Stimulated activated CD4-positive, alpha-beta T cell treated with anti-CD3 and anti-CD28 coated beads, Interleukin-1b, Interleukin-23, amount 100 ng/mL, for 24 hours (primary cell): ENCODE measurements at places on chromosomes 13 and 19.

- no peak for DNase-seq
These were observed 17.3 kb downstream of the RHPN2 start for GRCh38 chr19:33047422-33047821.

DNA sequence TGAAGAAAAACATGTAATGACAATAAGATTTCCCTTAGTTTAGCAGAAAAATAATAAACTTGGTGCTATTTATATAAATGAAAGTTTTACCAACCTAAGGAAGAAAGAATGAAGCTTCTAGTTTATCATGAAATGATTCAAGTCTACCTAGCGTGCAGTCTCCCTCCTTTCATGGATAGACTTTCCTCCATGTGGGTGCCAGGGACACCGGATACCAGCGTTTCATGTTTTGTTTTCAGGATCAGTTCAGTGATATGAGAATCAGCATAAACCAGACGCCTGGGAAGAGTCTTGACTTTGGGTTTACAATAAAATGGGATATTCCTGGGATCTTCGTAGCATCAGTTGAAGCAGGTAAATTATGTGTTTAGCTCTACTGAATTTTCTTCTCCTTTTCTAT, 196.7 kb downstream of the LMO7 start:
- DNase-seq = no peak

DNA sequence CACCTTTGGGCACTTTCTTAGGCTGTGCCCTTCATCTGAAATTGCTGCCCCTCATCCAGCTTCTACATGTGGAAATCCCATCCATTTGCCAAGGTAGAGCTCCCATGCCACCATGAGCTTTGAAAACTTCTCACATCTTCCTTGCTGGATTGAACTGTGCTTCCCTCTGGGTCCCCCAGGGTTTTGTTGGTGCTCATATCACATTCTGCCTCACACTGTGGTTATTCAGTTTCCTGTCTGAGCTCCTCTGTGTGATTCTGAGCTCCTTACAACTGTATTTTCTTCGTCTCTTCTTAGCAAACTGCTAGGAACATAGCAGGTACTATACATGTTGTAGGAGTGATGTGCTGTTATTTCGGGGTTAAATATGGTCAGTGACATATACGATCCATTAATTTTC, 74.9 kb upstream of the KL start:
- no peak for DNase-seq

GRCh38 chr19:39187552-39187943, 9.2 kb upstream of the NCCRP1 start:
- no peak for DNase-seq

DNA sequence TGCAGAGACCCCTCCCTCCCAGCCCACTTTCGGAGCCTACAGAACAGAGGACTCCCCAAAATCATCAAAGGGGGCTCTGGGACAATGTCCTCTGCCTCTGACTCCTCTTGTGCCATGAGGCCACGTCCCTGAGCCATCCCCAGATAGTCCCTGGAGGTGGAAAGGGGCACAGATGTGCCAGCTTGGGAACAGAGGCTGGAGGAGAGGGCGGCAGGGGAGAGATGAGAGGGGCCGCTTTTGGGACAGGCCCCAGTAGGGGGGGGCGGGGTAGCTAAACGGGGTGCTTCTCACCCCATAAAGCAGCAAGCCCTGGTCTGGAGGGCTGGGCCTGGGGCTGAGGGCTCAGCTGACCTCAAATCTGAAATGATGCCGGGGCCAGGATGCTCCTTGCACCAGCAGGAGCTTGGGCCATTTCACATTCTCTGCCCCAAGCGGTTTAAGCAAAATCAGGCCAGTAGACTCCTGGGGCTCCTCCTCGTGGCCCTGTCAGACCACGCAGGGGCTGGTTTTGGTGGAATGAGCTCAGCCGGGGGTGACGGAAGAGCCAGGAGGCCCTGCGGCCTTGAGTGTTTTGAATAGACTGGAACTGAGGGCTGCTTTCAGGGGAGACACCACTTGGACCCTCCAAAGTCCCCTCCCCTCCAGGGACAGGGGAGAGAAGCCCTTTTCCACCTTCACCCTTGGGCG, 27.1 kb downstream of the ONECUT3 start:
- no peak for DNase-seq

DNA sequence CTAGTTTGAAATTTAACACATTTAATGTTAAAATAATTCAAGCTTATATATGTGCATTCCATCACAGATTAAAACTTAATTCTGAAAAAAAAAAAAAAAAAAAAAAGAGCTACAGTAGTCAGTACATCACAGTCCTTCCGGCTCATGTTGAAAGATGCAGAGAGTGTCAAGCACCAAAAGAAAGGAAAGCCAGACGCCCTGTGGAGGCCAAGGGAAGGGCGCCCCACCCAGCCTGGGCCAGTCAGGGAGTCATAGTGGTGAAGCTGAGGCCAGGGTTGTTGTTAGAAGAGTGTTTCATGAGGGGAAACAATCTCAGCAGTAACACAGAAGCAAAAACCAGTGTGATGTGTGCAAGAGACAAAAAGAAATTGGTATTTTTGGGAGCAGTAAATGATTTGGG, 375.3 kb downstream of the MTUS2 start:
- no peak for DNase-seq

- DNase-seq = no peak
These were observed 6.7 kb upstream of the MYCBP2 start for GRCh38 chr13:77333594-77333993.

GRCh38 chr19:3270902-3271301, 46.4 kb downstream of the CELF5 start:
- DNase-seq = no peak

DNA sequence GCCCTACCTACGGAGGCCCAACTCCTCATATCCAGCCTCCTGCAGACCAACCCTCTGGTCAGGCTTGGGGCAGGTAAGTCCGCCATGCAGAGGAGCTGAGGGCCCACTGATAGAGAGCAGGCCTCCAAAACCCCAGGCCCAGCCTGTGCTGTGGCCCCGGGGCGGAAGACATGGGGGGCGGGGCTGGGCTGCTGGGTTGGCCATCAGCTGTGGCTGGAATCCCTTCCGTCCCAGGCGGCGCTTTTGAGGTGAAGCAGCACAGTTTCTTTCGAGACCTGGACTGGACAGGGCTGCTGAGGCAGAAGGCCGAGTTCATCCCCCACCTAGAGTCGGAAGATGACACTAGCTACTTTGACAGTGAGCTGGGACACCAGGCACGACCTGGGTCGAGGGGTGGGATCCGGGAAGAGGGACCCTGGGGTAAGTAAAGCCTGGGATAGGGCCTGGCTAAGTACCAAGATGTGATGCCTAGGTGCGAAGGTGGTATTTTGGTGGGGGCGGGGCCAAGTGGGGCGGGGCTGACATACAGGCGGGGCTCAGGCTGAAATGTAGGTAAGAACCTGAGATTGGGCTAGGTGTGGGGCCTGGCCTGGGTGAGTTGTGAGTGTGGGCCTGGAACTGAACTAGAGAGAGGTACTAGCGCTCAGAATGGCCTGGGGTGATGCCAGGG, 15.4 kb downstream of the DNASE2 start:
- DNase-seq = no peak

DNA sequence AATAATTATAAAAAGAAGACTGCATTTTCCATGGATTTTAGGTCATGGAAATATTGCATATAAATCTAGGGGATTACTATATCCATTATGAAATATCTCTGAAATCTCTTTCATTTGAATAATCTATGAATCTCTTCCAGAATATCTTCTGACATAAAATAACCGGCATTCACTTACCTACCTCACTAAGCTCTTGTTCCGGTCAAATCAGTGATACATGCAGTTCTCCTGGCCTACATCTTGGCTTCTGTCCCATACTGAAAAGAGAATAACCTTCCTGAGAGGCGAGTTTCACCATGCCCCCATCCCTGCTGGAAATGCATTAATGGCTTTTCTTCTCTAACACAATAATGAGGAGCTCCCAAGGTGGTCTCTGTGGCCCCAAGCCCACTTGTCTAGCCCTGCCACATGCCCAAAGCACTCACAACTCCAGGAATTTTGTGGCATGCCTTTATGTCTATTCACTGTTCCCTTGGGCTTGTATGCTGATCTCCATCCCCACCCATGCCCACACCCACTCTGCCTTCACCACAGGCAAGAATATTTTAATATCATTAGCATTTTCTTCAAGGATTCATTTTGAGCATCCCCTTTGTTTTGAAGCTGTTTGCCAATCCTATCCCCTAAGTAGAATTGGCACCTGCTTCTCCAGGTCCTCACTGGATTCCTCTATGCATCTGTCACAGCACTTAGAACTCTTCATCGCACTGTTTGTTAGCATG, 401.6 kb downstream of the COG6 start:
- DNase-seq = no peak

GRCh38 chr19:54387991-54388801, 23.5 kb upstream of the LAIR1 start:
- DNase-seq = no peak

GRCh38 chr19:43726736-43727592, 11.1 kb downstream of the IRGC start:
- no peak for DNase-seq

GRCh38 chr13:43237616-43238015, 214.2 kb downstream of the DNAJC15 start:
- DNase-seq = no peak

DNA sequence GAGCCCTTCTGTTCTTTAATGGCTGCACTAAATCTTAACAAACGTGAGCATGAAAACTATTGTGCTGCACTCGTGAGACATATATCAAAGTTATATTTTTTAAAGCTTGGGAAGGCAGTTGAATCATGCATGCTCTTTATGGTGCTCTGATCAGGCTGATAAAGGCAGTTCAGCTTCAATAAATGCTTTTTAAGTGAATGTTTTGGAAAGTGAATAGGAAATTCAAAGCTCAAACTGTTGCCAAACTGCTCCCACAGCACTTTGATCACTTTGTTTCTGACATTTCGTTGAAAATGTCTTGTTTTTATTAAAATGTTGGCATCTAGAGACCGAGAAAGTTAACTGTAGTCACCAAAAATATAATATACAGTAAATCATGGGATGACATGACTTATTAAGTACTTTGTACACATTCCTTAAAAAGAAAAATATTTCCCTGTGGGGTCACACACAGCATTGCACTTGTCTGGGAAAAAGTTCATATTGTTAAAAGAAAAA, 625.7 kb upstream of the PCDH9 start:
- DNase-seq = no peak

DNA sequence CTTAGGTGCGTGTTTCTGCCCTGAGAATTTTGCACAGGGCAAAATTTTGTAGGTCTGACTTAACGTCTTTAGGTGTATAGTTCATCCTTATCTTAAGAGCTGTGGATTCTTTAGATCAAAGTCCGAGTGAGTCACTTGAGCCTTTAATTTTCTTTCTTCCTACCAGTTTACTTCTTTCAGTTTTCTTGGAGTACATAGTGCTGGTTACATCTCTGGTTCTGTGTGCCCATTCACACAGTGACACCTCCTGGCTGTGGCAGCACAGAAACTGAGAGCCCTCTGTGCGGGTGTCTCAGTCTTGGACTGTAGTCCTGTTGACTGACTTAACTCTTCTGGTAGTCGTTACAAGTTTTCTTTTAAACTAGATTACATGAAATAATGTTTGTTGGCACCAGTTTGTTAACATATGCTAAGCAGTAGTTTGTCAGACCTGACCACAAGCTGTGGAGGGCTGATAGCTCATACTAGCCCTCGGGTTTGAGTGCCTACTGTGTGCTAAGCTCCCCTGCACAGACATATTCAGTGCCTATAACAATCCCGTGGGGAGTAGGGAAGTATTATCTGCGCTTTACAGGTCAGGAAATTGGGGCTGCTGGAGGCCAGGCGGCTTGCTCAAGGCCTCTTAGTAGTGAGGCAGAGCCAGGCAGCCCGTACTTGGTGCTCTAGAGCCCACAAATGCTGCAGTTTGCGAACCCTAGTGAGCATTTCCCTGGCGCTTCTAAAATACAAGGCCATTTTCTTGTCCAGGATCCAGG, 1.6 kb downstream of the GATAD2A start:
- DNase-seq = no peak

- DNase-seq = no peak
These were observed 15.5 kb downstream of the MKNK2 start for GRCh38 chr19:2035590-2035991.

DNA sequence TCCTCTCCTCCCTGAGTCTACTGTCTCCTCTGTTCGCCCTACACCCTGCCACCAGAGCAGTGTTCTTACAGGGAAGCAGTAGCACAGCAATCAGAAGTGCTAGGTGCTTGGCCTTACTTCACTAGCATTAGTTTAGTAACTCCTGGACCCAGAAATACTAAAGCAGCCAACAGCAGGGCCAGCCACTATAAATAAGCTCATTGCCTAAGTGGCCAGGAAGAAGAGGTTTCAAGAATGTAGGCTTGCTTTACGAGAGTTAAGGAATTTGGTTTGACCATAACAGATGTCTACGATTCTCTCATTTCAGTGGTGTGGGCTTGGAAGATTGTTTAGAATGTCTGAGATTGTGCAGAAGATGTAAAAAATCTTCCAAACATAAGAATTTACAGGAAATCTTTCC, 103.3 kb downstream of the ZAR1L start:
- DNase-seq = no peak
